ENCODE measurements at places on chromosomes 5 and 9. TPM values are rescaled to one million over a fixed set of nuclear protein-coding genes. Genes with fewer than 3 reads are reported as not detected.
A peak's percentile ranks its signal among the peaks of the same experiment; 100 is the strongest.

- no peak overlapping the region for H3K4me3 ChIP-seq
- no peak for DNase-seq
- no peaks in the 10 kb centered on the region for H3K36me3 ChIP-seq
- H3K4me1 ChIP-seq, result no peaks in the 10 kb centered on the region
- H3K27me3 ChIP-seq, result no peaks in the 10 kb centered on the region
Observed at GRCh38 chr5:53924392-53924791, 364.0 kb downstream of the NDUFS4 start.

DNA sequence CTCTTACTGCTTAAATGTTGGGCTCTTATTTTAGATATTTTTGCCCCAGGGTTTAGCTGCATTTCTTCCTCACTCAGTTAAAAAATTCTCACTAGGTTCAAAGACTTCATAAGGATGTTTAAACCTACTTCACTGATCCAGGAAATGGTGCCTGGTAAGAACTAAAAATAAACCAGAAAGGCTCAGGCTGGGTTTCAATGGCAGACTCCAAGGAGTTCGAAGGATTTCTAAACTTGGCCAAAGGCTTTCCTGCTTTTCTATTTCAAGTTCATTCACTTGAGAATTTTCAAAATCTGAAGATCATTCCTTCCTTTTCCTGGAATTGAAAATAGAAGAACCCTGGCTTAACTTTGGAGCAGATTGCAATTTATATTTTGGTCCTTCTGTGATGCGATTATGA lies 193.0 kb upstream of the MAP1B start:
- H3K27me3 ChIP-seq, result no peaks in the 10 kb centered on the region
- H3K27ac ChIP-seq, result no peak overlapping the region
- H3K4me1 ChIP-seq, result no peaks in the 10 kb centered on the region
- DNase-seq, result no peak

The SUSD3 gene
- 4.6 TPM for total RNA-seq

The EIF4E1B gene
- total RNA-seq, result 2.2 TPM

GRCh38 chr5:5288201-5288600 lies 134.3 kb upstream of the ICE1 start:
- H3K27me3 ChIP-seq, result no peaks in the 10 kb centered on the region
- H3K4me3 ChIP-seq, result no peak overlapping the region
- H3K36me3 ChIP-seq, result no peaks in the 10 kb centered on the region
- H3K4me1 ChIP-seq, result no peaks in the 10 kb centered on the region
- DNase-seq, result no peak

DNA sequence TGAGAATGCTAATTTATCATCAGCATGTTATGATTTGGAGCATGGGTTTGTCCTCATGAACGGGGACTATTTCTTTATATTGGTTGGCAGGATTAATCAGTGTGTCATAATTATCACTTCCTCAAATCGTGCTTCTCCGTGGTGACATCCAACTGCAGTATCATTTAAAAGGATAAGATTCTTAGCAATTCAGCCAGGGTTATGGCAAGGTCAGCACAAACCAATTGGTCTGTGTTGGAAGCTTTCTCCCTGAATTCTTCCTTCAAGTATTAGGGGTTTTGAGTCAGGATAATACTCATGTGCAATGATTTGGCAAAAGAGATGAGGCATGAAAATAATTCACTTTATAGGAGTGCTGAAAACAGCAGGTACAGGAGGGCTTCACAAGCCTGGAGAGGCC lies 5.5 kb upstream of the CAMLG start:
- no peaks in the 10 kb centered on the region for H3K4me1 ChIP-seq
- no peak overlapping the region for H3K27ac ChIP-seq
- no peak overlapping the region for H3K4me3 ChIP-seq

GRCh38 chr5:62585751-62586150 lies 7.1 kb downstream of the LRRC70 start:
- H3K36me3 ChIP-seq, result peaks cover 5% of the 10 kb centered on the region
- H3K27ac ChIP-seq, result no peak overlapping the region
- no peak for DNase-seq
- H3K27me3 ChIP-seq, result no peaks in the 10 kb centered on the region
- no peak overlapping the region for H3K4me3 ChIP-seq

DNA sequence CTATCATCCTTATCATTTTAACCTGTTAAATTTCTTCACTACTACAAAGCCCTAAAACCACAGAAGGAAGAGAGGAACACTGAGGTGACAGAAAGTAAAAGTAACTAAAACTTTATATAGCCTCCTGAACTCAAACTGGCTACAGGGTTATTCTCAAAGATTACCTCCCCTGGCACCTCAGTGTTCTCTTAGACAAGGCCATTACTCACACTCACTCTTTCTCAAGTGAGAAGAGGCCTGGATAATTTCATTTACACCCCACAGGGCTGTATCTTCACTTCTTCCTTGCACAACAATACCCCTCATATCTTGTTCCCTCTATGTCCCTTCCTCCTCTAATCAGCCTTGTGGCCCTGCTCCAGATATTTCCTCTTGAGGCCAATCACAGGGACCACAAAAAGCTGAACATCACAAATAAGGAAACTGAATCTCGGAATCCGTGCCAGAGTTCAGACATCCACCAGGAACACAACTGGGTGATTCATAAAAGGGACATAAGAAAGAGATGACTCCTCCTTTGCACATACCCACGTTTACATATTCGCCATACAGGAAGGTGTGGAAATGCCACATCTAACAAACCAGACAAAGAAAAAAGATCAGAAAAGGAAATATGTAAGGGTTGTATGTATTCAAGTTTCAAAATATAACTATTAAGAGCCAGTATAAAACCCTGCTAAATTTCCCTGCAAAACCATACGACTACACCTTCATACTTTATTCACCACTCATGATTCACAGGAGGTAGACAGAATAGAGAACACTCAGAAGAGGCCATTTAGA lies 1.7 kb upstream of the KLHL3 start:
- H3K36me3 ChIP-seq, result no peaks in the 10 kb centered on the region
- peaks cover 6% of the 10 kb centered on the region for H3K4me1 ChIP-seq
- peak overlapping the region; percentile 37 for H3K4me3 ChIP-seq
